ENCODE measurements at places on chromosomes 11 and 22.

DNA sequence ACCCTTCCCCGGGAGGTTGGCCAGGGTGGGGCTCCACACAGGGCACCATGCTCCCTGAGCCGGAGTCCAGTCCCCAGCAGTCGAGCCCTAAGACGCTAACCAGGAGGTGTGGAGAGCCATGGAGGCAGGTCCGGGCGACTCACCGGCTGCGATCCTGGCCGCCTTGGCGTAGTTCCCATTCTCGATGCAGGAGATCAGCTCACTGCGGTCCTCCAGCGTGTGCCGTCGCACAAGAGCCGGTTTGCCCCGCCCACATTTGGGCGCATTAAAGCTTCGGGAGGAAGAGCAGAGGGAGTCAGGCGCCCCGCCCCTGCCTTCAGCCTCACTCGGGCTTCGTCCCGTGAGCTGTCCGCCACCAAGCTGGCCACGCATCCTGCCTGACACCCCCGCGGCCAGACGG, 50.8 kb downstream of the BRD1 start:
- DNase-seq, result no peak

GRCh38 chr11:78499971-78500370, 74.7 kb downstream of the NARS2 start:
- DNase-seq, result no peak

GRCh38 chr11:126336138-126336541, 19.3 kb upstream of the ST3GAL4 start:
- DNase-seq, result no peak

DNA sequence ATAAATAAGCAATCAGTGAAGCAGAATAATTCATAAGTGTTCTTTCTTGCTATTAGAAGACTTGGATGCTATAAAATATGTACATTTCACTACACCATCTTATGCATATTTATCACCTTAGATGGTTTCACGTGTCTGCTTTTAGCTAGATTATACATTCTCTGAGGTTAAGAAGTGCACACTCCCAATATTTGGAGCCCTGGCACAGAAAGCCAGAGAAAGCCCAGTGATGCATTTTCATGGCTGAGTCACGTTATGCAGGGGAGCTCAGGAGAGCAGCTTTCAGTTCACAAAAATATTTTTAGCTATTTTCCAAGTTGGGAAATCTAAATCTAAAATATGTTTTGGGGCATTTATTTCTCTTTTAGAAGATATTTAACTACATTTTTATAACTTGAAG, 5.1 kb upstream of the TP53AIP1 start:
- no peak for DNase-seq

- DNase-seq, result no peak
These were observed 18.5 kb downstream of the IL10RA start for GRCh38 chr11:118004543-118005223.

GRCh38 chr11:32497951-32498350, 62.6 kb upstream of the WT1 start:
- no peak for DNase-seq

DNA sequence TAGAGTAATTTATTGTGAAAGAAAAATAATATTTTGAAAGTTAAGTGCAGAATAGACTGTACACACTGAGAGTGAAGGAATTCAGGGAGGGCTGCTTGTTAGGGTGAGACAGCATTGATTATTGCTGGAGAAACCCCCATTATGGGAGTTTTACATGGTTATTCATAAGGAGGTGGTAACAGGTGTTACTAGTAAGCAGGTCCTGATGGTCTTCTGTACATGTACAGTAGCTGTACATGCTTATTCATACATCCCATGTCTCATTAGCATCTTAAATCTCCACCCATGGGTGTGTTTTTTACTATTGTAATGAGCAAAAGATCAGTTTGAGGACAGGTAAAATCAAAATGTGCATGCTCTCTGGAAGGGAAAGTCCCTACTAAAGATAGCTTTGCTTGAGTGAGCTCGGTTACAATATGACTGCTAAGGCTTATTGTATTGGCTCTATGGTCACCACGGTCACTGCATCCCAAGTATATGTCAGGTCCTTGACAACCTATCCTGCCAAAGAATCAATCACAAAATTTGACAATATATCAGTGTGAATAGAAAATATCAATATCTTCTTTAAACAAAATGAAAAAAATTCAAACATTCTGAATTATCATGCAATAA, 6.2 kb downstream of the KDM4F start:
- no peak for DNase-seq

- no peak for DNase-seq
These were observed 22.2 kb downstream of the PDHX start for GRCh38 chr11:34938611-34939010.

DNA sequence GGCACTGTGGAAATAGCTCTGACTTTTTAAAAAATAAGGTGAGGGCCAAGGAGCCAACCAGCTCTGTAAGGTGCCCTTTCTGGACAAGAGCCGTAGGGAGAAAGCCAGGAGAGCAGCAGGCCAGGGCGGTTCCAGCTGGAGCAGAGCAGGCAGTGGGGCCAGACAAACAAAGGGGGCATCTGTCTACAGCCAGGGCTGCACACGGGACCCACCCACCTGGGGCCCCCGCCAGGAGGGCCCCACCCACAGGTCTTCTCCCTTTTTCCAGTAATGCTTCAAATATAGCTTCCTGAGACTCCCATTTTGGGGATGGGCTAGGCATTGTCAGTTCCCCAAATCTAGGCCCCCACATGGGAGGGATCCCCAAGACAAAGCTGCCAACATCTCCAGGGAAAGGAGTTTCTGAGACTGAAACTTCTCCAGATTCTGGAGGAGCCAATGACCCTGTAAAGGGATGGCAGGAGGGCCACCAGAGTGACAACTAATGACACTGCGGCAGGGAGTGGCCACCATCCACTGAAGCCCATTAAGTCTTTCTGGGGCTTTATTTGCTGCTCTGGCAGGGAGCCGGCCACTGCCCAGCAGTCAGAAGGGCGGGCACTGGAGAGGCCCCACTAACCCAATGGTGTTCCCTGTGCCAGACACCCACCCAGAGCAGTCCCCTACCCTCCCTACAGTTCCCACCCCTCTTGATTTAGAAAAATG, 1.9 kb downstream of the ZFTA start:
- no peak for DNase-seq

DNA sequence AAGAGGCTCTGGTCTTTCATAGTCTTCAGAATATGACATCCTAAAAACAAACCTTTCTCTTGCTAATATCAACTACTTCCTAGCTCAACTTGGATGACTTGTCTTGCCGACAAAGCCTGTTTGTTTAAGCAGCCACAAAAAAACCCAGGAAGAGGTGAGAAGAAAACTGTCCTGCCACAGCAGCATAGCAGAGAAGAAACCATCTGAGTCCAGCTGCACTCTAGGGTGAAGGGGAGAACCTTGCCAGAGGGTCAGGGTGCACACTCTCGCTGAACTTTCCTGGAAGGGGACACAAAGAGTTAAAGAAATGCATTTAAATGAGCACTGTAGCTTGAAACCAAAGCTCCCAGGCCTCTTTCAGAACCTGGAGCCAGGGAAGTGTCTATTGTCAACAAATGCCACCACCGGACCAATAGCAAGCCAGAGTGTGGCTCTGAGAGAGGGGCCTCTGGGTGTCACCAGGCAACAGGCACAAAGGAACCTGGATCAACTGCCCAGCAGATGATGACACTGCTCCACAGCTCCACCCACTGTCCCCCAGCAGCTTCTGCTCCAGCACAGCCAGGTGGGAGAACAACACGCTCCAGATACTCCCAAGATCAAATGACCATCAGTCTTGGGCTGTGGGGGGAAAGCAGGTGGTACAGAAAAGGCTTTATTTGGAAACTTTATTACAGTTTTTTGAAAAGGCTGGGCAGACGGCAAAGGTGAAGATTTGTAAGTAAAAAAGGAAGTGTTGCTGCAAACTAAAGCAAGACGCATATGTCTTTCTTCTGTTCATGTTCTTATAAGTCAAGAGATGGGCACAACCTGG, 105.7 kb downstream of the RASSF10 start:
- no peak for DNase-seq

DNA sequence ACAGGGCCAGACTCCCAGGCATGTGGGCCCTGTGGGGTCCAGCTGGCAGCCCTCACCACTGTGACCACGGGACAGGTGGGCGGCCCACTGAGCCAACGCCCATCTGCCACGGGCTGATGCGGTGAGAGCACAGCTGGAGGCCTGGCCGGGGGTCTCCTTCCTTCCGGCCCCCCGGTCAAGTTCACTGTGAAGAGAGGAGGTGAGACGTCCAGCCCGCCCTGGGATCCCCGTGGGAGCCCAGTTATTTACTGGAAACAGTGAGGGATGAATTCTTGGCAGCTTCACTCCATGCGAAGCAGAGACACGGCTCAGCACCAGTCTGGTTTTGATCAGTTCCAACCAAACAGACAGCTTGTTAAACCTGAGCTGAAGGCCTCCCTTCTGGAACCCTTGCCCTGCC, 38.7 kb downstream of the WNT11 start:
- DNase-seq, result no peak

DNA sequence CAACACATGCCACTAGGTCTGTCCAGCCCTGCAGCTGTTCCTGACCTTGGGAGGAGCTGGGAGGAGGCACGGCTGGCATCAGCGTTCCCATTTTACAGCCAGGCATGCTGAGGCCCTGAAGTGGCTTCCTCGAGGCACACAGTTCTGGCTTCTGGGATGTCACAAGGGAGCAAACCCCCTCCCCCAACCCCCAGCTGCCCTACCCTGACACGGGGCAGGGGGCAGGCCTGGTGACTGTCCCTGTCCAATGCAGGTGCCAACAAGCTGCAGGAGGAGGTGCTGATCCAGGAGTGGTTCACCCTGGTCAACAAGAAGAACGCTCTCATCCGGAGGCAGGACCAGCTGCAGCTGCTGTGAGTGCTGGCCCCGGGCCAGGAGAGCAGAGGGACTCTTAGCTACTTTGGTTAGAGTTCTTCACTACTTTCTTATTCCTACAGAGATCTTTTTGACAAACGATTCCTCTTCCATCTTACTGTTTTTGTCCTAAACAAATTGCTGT, 5.3 kb downstream of the KCNK7 start:
- DNase-seq, result no peak

- DNase-seq, result no peak
These were observed 68.5 kb downstream of the MED15 start for GRCh38 chr22:20575724-20576444.

- DNase-seq, result no peak
These were observed 143.5 kb downstream of the MSANTD4 start for GRCh38 chr11:105878510-105878909.

- DNase-seq, result no peak
These were observed 69.4 kb downstream of the OSBP2 start for GRCh38 chr22:30763815-30764673.

DNA sequence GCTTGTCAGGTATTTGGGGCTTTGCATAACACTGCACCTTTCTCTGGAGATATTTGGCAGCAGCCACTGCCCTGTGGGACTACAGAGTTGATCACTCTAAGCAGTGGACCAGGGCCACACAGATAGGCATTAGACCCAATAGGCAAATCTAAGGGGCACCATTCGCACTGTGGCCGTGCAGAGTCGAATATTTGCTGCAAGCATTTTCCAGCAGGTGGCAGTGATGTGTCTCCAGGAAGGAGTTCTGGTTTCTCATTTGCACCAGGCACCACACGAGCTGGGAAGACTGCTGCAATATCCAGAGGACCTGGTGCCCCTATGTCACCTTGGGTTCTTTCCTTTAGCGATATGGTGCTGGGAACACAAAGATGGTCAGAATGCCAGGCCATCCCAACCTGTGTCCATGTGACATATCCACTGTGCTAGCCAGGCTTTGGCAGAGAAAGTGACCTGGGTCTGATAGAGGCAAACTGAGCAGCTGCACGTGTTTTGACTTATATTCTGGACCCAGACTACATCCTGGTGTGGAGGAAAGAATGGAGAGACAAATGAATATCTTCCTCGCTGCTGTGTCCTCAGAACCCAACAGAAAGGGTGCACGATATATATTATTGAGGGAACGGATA, 318.7 kb downstream of the BUD13 start:
- no peak for DNase-seq

GRCh38 chr22:45722006-45722405, 50.4 kb downstream of the ATXN10 start:
- DNase-seq, result no peak

DNA sequence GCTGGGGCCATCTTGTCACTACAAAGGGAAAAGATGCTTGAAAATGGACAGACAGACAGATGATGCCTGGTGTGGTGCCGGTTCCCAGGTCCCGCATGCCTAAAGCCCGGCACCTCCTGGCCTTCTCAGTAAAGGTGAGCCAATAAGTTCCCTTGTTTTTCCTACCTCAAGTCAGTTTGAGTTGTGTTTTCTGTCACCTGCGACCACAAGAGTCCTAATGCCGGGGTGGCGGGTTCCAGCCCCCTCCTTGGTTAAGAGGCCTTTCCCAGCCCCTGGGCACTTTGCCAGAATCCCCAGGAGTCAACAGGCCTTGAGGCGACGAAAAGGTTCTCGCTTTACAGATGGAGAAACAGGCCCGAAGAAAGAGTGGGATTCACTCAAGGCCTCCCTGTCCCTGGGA, 9.0 kb downstream of the FGF19 start:
- no peak for DNase-seq

DNA sequence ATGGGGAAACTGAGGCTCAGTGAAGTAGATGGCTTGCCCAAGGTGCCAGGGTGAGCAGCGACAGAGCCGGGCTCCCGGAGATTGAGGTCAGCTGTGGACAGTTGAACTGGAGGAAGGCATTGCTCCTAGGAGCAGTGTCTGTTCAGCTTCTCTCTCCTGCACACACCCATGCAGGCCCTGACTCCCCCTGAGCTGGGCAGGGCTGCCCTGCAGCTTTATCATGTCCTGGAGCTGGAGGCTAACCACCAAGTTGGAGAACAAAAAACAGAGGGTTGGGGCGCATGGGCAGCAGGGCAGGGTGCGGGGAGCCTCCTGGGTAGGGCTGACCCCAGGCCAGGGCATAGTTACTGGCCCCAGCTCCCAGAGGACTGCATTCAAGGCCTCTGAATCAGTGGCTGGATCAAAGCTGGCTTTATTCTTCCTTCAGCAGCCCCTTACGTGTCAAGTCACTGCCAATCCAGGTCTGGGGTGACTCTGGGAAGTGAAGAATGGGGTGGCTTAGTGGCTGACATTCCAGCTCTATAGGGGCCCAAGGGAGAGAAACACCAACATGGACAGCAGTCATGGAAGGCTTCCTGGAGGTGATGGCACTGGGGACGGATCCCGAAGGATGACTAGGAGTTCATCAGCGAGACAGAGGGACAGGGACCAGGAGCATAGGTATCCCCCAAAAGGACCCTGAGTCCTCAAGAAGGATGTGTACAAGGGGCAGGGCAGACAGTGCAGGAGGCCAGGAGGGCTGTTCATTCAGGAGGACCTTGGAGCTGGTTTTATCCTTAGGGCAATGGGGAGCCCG, 83.8 kb downstream of the CACNA1I start:
- no peak for DNase-seq
